Dorsolateral prefrontal cortex (tissue), 122 donors: ENCODE measurements at places on chromosomes 2 and 18. TPM values are rescaled to one million over a fixed set of nuclear protein-coding genes. Genes with fewer than 3 reads are reported as not detected.

DNA sequence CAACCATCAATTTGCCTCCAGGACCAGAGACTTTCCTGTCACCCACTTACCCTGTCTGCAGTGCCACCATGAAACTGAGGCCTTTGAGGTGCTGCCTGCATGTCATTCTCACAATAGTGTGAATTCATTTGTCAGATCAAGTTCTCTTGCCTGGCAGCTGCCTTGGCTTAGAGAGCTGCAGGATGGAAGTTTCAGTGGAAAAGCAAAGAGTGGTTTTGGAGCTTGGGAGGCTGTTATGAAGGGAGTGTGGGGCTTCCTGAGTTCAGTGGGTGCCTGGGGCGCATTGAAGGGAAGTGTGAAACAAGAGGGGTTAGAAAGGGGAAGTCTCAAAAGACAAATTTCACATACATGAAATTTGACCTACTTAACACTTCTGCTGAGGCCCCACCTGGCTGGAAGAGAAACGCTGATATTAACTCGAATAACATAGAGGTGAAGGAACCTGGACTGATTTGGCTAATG is 7.9 kb upstream of the LBH start:
- no peak for DNase-seq

- DNase-seq: no peak
Observed at GRCh38 chr2:46974659-46975058, 59.1 kb upstream of the MCFD2 start.

DNA sequence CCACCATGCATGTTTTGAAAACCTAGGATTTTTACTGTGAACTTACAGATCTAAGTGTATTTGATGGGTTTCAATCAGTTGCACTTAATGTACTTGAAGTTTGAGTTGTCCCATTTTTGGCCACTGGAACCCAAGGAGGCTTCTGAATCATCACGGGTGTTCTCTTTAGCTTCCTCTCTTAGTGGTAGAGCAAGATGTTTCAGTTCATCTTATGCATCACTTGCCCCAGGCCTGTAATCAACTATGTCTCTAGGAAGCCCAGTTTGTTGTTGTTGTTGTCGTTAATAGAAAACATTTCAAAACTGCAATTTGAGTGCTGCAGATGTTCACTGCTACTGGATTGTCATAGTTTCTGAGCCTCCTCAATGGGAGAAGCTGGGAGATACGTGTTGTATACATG is 97.0 kb downstream of the FHOD3 start:
- DNase-seq: no peak

The DUSP19 gene
- total RNA-seq: 10.2 TPM

The TNS1 gene
- 110 TPM for total RNA-seq

The ARHGAP15 gene
- total RNA-seq: 4.6 TPM

The SLC40A1 gene
- 8.9 TPM for total RNA-seq

DNA sequence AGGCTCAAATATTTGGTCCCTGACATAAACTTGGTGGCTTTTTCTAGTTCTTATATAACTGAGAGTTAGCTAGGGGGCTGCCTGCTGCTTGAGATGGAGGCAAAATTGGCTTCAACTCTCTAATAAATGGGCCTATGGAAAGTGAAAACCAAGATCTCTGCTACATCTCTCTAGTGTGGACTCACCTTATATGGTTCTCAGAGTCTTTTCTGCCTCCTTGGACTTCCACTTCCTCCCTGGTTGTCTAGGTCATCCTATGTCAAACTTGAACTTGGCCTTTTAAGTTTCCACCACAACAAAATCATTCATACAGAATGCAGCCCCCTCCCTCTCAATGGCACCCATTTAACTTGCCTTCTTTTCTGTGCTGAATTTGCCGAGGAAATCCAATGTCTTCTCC is 23.9 kb upstream of the ARHGAP25 start:
- DNase-seq: no peak

- no peak for DNase-seq
Observed at GRCh38 chr2:216349366-216349765, 22.9 kb downstream of the MARCHF4 start.

DNA sequence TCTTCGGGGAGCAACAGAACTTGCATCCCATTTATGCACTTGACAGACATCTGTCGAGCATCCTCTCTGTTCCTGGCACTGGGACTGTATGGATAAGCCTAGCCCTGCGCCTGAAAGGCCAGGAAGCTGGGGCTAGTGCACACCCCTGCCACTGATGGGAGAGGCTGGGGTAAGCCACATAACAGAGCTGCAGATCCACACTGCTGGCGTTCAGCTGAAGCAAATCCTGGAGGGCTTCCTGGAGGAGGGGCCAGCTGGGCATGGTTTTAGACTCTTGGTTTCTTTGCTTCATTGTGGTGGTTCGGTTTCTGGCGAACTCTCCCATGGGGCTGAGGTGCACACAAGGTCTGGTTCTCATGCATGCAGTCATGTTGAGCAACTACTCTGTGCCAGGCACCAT is 45.5 kb upstream of the FOSL2 start:
- no peak for DNase-seq

DNA sequence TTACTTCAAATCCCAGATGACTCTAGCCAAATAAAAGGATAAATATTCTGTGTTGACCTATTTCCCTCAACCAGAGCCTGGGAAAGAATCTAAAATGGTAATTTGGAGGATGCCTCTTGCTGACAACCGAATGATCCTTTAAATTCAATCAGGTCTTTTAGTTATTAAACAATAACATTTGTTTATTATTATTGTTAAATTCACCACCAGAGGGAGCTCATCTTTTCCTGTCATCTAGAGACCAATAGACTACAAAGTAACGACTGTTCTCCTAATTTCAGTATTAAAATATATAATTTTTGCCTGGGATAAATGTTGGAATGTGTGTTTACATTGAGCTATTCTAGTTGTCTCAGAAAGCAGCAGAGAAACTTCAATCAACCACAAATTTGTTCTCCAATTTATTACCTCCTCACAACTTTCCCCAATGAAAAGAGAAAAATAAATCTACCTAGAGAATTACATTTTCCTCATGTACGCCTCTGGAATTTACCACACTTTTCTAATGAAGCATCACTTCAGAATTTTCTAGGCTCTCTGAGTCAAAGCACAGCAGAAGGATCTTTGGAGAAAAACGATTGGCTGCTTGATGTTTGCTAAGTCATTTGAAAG is 142.7 kb downstream of the SCG2 start:
- DNase-seq: no peak

The NAT8 gene
- total RNA-seq: not detected

GRCh38 chr2:10297959-10298531 is 4.7 kb upstream of the HPCAL1 start:
- DNase-seq: no peak

The CTAGE1 gene
- total RNA-seq: not detected

DNA sequence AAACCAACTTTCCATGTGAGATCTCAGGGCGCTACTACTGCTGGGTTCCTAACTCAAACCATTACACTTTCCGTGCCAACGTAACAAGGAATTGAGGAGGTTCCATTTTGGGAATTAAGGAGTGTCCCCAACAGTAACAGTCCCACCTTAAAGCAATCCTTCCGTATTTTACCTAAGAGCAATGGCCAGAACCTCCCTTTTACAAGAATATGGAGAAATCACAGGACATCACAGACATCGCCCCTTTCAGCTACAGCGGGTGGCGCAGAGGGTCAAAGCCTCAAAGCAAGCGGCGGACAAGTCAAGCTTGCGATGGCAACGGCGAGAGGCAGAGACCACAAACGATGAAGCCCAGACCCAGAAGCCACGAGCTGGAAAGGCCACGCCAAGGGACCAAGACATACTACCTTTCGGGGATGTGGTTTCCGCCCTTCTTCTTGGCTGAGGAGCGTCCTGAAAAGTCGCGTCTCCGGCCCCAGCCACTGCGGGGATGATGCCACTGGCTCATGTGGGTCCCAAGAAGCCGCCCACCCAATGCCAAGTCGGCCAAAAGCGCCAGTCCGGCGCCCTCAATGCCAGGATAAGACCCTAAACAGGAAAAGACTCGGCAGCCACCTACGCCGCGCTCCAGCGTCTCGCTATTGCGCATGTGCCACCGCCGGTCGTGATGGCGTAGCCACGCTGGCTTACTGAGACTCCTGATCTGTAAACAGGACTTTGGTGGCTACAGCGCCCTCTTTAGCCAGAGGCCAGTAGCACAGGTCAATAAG is at the start of gene DUSP11:
DUSP11 (minus strand) TSS at position 637 of the 770 bp plus-strand sequence; CDS start at position 508, 129 bp downstream.
- DNase-seq: peak; percentile 95

The LAMA1 gene
- total RNA-seq: 4.6 TPM

- DNase-seq: no peak
Observed at GRCh38 chr2:37866171-37866934, 58.7 kb upstream of the RMDN2 start.

GRCh38 chr2:240127191-240127750 is 8.8 kb downstream of the COPS9 start:
- DNase-seq: no peak

DNA sequence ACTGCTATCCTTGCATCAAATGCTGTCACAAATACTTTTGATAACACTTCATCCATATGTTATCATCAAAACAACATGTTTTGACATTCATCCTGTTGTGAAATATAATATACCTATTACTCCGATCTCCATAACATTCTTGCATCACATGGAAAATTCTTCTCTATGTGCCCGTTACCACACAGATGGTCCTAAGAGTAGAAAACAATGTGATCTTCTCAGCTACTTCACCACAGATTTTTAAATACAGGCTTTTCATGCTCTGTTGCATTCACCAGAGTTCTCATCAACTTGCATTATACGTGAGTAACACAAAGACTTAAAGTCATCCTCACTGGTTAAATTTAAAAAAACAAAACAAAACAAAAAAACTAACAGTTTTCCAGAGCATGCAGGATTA is 1603.3 kb upstream of the ZEB2 start:
- DNase-seq: no peak

DNA sequence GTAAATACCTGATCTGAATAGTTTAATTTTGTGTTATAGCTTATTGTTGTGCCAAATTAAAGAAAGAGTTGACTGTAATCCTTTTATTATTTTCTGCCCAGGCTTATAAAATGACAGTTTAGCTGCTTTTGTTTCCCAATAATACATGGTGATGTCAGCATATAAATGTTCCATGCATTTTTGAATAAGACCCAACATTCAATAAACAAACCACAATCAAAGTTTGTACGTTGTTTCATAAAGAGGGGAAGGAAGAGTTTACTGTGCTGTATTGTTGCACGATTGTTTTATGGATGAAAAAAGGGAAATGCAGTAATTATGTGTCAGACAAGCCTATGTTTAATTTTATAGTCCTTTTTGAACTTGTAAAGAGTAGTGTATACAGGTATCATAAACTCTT is 177.2 kb upstream of the SCN7A start:
- DNase-seq: no peak

DNA sequence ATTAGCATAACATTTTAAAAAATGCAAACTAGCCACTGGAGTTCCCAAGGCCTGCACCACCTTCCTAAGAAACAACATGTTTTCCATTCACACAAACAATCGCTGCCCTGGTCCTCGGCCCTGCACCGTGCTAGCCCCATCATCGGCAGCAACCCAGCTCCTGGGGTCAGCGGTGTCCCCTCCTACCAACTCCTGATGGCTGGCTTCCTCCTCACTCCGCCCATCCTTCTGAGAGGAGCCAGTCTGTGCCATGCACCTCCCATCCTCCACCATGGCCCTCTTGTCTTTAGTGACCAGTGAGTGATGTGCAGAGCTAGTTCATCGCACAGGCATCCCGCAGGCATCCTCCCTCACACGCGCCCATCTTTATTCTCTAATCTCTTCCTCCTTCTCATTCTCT is 81.9 kb downstream of the LONRF2 start:
- no peak for DNase-seq

The ANKRD30BL gene
- total RNA-seq: 18.9 TPM

GRCh38 chr2:36963106-36963505 is 3.2 kb downstream of the STRN start:
- no peak for DNase-seq

DNA sequence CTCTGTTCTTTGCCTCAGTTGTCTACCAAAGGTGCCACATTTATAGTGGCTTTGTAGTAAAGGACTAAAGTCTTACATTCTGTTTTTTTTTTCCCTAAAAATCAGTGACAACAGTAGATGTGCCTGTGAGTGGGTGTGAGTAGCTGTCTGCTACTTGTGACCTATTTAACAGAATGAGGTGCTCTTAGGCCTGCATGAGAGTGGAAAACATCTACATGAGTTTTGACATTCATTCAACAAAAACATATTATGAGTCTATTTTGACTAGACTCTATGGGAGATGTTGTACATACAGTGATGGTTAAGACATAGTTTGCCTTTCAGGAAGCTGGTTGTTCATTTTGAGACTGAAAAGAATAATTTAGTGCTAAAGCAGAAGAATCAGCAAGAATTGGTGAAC is 36.7 kb downstream of the IL1R2 start:
- no peak for DNase-seq

The DNPEP gene
- 30.9 TPM for total RNA-seq

- DNase-seq: no peak
Observed at GRCh38 chr2:234420408-234420807, 76.5 kb downstream of the ARL4C start.

The ANKRD36B gene
- total RNA-seq: 99.2 TPM

DNA sequence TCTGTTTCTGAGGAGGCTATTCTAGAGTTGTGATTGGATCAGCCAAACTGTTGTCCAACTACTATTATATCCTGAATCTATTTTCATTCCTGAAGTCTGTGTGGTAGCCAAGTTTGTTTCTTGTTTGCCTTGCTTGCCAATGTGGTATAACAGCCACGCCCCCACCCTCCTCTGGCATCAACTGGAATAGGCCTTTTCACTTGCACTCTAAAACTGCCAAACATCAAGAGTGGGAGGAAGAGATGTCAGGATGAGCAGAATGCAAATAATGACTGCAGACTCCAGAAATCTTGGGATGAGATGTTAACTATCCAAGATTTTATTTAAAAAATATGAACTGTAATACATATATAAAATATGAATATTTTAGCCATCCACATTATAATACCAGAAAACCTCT is 246.1 kb downstream of the NRXN1 start:
- DNase-seq: peak; percentile 46

The IL1F10 gene
- not detected for total RNA-seq

DNA sequence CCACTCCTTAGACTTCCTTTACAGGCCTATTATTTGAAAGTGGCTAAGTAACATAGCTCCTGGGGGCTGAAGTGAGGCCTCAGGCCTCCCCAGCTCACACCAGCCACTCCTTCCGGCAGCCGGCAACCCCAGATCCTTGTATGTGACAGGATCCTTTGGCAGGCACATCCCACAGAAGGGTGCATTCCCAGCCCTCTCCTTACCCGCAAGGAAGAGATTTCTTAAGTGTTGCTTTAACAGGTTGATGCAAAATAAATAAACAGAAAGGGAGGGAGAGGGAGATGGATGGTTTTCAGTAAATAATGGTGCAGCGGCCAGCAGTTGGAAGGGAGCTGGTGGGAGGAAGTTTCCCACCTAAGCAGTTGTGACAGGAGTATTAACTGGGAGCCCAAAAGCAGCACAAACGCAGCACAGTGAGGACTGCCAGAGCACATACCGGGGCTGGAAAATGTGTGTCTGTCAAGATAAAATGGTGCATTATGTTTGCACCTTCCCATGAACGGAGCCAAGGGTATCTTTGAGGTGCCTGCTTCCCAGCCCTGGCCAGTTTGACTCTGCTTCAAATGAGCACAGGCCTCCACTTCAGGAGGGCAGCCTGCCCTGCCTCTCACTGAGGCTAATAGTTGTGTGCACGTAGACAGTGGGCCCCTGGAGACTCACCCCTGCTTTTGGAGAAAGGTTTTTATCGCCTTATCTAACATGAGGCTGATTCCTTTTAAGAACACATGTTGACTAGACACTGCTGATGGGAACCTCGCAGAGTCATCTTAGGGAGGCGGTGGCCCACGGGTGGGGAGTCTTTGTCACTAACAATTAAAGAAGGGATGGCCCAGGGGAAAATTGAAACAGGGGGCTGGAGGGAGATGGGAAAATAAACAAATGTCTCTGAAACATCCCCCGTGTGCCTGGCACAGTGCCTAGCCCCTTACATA is 32.8 kb downstream of the NRP2 start:
- DNase-seq: no peak

The GAD1 gene
- 68.0 TPM for total RNA-seq

The DSC3 gene
- not detected for total RNA-seq
